ENCODE measurements at places on chromosomes 12 and 14. TPM values are rescaled to one million over a fixed set of nuclear protein-coding genes. Genes with fewer than 3 reads are reported as not detected.

Gene C12orf56
- total RNA-seq: not detected

Gene MIPOL1
- 6.1 TPM for total RNA-seq

Gene SIX6
- not detected for total RNA-seq

Gene GRIP1
- 3.1 TPM for total RNA-seq

Gene SLC4A8
- total RNA-seq: 0.54 TPM
